Chondrocyte (in vitro differentiated cells): ENCODE measurements at places on chromosomes 2 and 18. TPM values are rescaled to one million over a fixed set of nuclear protein-coding genes. Genes with fewer than 3 reads are reported as not detected.

The COL3A1 gene
- 7,827 to 10,007 TPM (median 8,099 TPM) in 3 replicates for total RNA-seq

The ITGB6 gene
- 2.0 to 2.3 TPM (median 2.2 TPM) in 3 replicates for total RNA-seq

GRCh38 chr2:62176801-62177200, 19.1 kb upstream of the B3GNT2 start:
- H3K4me3 ChIP-seq, result no peak overlapping the region
- no peak for DNase-seq
- H3K27me3 ChIP-seq, result no peaks in the 10 kb centered on the region
- H3K4me1 ChIP-seq, result peaks cover 5% of the 10 kb centered on the region
- H3K36me3 ChIP-seq, result no peaks in the 10 kb centered on the region

DNA sequence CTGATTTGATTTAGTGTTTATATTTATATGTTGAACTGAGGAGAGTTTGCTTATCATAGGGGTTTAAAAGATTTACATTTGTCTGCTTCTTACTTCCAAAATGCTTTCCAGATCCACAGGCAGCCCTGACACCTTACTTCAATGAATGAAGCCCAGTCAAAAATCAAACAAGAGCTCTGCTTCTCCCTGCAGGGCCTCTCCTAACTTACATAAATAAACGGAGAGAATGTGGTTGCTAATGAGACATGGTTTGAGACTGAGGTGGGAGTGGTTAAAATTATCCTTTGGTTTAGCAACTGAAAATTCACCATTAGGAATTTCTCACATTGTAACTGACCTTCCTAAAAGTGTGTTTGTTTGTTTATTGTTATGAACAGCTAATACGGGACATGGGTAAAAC, 612.3 kb upstream of the FANCL start:
- no peak for DNase-seq
- no peak overlapping the region for H3K27ac ChIP-seq
- H3K27me3 ChIP-seq, result peaks cover 12% of the 10 kb centered on the region
- H3K4me3 ChIP-seq, result no peak overlapping the region
- H3K4me1 ChIP-seq, result peaks cover 4% of the 10 kb centered on the region

DNA sequence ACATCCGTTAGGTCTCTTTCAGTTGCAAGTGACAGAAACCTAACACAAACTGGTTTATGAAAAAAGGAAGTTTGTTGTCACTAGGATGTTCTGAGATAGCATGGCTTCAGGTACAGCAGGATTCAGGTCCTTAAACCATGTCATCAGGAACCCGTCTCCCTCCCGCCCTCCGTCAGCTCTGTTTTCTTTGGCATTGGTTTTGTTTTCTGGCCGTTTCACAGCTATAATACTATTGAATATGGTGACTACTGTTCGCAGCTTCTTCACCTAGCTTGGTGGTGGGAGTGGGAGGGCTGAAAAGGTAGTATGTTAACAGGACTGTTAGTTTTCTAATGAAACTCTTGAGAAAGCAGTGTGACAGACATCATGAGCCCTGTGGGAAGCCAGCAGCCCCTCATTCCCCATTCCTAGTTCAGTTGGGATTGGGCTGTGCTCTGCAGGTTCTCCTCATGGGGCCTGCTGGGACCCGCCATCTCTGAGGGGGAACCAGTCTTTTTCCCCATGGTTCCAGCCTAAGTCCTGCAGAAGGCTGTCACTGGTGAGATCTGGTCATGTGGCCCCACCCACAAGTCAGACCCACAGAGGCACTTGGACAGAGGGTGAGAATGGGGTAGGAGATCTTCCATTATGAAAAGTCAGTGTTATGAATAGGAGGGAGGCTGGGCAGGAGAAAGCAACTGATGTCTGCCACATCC, 12.1 kb downstream of the PTMA start:
- no peak overlapping the region for H3K27ac ChIP-seq
- no peaks in the 10 kb centered on the region for H3K27me3 ChIP-seq
- H3K36me3 ChIP-seq, result no peaks in the 10 kb centered on the region
- peak; percentile 20 for DNase-seq

GRCh38 chr2:237987268-237987667, 20.5 kb downstream of the UBE2F start:
- H3K4me3 ChIP-seq, result no peak overlapping the region
- H3K27ac ChIP-seq, result peak overlapping the region; percentile 34

DNA sequence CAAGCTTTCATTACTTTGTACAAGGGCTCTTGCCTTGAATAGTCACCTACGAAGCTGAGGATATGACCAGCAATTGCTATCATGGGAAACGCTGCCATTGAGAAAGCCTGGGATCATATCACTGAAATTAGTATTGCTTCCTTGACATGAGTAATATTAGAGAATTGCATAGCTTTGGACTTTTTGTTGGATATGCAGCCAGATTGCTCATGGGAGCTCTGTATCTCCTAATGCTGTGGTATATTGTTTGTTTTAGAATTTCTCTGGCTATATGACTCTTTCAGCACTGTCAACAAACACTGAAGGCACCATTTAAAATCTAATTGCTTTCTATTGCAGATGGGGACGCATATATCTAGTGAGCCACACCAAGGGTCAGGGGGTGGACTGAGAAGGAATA, 80.0 kb upstream of the WDSUB1 start:
- no peak for DNase-seq
- H3K4me3 ChIP-seq, result no peak overlapping the region
- no peaks in the 10 kb centered on the region for H3K4me1 ChIP-seq
- no peaks in the 10 kb centered on the region for H3K27me3 ChIP-seq
- peaks cover 18% of the 10 kb centered on the region for H3K36me3 ChIP-seq

DNA sequence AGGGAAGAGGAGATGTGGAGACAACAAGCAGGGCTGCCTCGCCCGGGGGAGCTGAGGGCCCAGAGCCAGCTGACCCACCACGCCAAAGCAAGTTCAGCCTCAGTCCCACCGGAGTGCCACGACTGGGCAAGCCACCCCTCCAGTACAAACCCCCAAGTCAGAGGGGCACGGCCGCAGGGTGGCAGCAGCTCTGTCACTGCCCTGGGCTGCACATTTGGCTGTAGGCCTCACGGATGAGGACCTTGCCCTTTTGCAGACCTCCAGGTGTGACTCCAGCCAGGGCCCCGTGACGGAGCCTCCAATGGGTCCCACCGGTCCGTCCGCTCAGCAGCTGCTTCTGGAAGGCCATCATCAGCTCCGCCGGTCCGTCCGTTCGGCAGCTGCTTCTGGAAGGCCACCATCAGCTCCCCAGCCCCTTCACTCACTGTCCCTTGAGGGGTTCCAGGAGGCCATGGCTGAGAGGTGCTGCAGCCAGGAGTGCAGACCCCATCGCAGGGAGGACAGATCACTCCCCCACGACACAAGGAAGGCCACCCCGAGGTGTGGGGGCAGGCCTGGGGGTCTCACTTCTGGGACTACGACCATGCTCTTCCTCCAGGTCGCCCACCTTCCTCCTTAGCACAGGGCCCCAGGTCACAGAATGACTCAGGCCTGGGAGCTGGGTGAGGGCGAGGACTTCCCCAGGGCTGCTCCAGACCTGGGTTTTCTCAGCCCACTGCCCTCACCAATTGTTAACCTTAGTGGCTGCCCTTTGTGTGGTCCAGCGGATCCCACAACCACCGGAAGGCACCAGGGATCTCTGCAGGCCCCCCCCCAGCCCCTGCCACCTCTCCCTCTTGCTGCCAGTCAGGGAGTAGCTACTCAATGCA, 24.6 kb upstream of the STK25 start:
- no peak for DNase-seq
- H3K4me1 ChIP-seq, result no peaks in the 10 kb centered on the region
- no peaks in the 10 kb centered on the region for H3K36me3 ChIP-seq
- H3K27ac ChIP-seq, result no peak overlapping the region

GRCh38 chr2:158529379-158530259, 72.9 kb downstream of the PKP4 start:
- no peak for DNase-seq
- peak overlapping the region; percentile 2 for H3K27ac ChIP-seq
- no peak overlapping the region for H3K4me3 ChIP-seq
- no peaks in the 10 kb centered on the region for H3K36me3 ChIP-seq
- H3K27me3 ChIP-seq, result no peaks in the 10 kb centered on the region

- peaks cover 83% of the 10 kb centered on the region for H3K4me1 ChIP-seq
- no peaks in the 10 kb centered on the region for H3K27me3 ChIP-seq
- H3K27ac ChIP-seq, result peak overlapping the region; percentile 38
- peaks cover 7% of the 10 kb centered on the region for H3K36me3 ChIP-seq
Observed at GRCh38 chr2:106869512-106870275, 16.3 kb downstream of the ST6GAL2 start.

The DSG1 gene
- total RNA-seq, result not detected in 3 replicates

GRCh38 chr2:100176925-100177324, 34.5 kb upstream of the AFF3 start:
- H3K36me3 ChIP-seq, result no peaks in the 10 kb centered on the region
- H3K4me1 ChIP-seq, result peaks cover 3% of the 10 kb centered on the region
- H3K4me3 ChIP-seq, result no peak overlapping the region
- no peaks in the 10 kb centered on the region for H3K27me3 ChIP-seq
- H3K27ac ChIP-seq, result no peak overlapping the region

GRCh38 chr18:3916082-3916481, 466.1 kb downstream of the TGIF1 start:
- H3K27ac ChIP-seq, result no peak overlapping the region
- H3K4me3 ChIP-seq, result no peak overlapping the region
- H3K4me1 ChIP-seq, result peaks cover 18% of the 10 kb centered on the region
- H3K36me3 ChIP-seq, result no peaks in the 10 kb centered on the region

The RGPD6 gene
- total RNA-seq, result 9.3 to 30.0 TPM (median 14.1 TPM) in 3 replicates

DNA sequence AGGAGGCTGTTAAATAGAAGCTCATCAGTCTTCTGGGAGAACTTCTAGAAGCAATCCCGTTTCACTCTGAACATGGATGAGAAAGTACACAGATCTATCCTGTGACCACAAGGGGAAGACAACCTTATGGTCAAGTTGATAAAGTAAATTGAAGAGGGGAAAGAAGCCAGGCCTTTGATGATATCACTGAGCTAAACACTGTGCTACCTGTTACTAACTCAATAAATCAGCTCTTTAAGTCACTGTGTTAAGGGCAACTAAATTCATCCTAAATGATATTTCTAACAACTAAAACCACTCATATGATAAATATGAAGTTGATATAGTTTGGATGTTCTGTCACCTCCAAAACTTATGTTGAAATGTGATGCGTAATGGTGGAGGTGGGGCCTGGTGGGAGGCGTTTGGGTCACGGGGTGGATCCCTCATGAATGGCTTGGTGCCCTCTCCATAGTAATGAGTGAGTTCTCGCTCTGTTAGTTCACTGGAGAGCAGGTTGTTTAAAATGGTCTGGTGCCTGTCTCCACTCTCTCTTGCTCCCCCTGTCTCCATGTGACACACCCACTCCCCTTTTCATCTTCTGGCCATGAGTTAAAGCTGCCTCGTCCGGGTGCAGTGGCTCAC, 23.6 kb downstream of the OLA1 start:
- H3K27ac ChIP-seq, result no peak overlapping the region
- no peak overlapping the region for H3K4me3 ChIP-seq
- H3K36me3 ChIP-seq, result peaks cover 15% of the 10 kb centered on the region
- no peaks in the 10 kb centered on the region for H3K27me3 ChIP-seq

The DTYMK gene
- total RNA-seq, result 22.7 to 32.7 TPM (median 23.1 TPM) in 3 replicates

The KDSR gene
- total RNA-seq, result 64.2 to 73.9 TPM (median 69.8 TPM) in 3 replicates

The ELOA2 gene
- not detected in 3 replicates for total RNA-seq

The CD207 gene
- not detected in 3 replicates for total RNA-seq

The MEP1B gene
- not detected in 3 replicates for total RNA-seq

- H3K27ac ChIP-seq, result no peak overlapping the region
- H3K36me3 ChIP-seq, result no peaks in the 10 kb centered on the region
- no peaks in the 10 kb centered on the region for H3K4me1 ChIP-seq
Observed at GRCh38 chr2:47945046-47945781, 38.9 kb upstream of the FBXO11 start.

GRCh38 chr2:95323347-95324155, 26.4 kb downstream of the KCNIP3 start:
- H3K27ac ChIP-seq, result no peak overlapping the region
- no peaks in the 10 kb centered on the region for H3K36me3 ChIP-seq
- H3K27me3 ChIP-seq, result peaks cover 5% of the 10 kb centered on the region
- H3K4me1 ChIP-seq, result no peaks in the 10 kb centered on the region
- H3K4me3 ChIP-seq, result no peak overlapping the region

The SLC23A3 gene
- total RNA-seq, result 2.0 to 2.7 TPM (median 2.4 TPM) in 3 replicates

The C2orf15 gene
- 0.17 to 0.26 TPM in 2 of 3 replicates, not detected in the other for total RNA-seq

- H3K4me1 ChIP-seq, result peaks cover 12% of the 10 kb centered on the region
- no peak for DNase-seq
- no peak overlapping the region for H3K27ac ChIP-seq
- no peaks in the 10 kb centered on the region for H3K27me3 ChIP-seq
Observed at GRCh38 chr2:224042191-224042696, 3.2 kb upstream of the SERPINE2 start.

DNA sequence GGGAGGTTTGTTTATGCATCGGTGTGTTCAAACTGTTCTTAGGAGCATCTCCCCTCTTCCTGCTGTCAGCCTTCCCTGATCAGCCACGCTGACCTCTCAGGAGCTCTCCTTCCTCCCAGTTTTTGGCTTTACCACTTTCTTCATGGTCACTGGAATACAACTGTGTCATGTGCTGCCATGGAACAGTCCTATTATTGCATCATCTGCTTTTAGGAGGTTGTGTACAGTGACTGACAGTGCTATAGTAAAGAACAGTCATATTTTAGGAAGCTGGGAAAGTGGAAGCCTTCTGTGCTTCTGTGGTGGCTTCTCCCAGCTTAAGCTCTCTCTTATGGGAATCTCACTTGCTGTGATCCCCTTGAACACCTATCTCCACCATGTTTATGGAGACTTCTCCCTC, 165.5 kb downstream of the TPGS2 start:
- no peak for DNase-seq
- H3K4me3 ChIP-seq, result no peak overlapping the region
- H3K27ac ChIP-seq, result no peak overlapping the region
- no peaks in the 10 kb centered on the region for H3K36me3 ChIP-seq
- H3K27me3 ChIP-seq, result no peaks in the 10 kb centered on the region

DNA sequence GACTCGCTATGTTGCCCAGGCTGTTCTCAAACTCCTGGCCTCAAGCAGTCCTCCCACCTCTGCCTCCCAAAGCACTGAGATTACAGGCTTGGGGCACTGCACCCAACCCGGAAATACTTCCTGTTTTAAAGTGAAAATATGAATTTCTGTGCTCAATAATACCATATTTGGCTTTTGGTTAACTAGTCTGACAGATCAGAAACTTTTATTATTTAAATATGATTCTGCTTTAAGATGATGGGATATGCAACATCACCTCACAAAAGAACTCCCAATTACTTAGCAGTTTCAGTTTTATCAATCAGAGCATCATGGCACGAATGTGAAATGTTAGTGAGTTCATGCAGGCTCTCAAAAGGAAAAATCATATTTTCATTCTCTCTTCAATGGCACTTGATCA, 120.6 kb downstream of the PTRHD1 start:
- H3K27me3 ChIP-seq, result no peaks in the 10 kb centered on the region
- no peak for DNase-seq
- peaks cover 5% of the 10 kb centered on the region for H3K4me1 ChIP-seq
- no peak overlapping the region for H3K4me3 ChIP-seq
- H3K27ac ChIP-seq, result no peak overlapping the region

- no peaks in the 10 kb centered on the region for H3K4me1 ChIP-seq
- H3K27me3 ChIP-seq, result no peaks in the 10 kb centered on the region
- H3K4me3 ChIP-seq, result no peak overlapping the region
- no peaks in the 10 kb centered on the region for H3K36me3 ChIP-seq
Observed at GRCh38 chr2:44602446-44602845, 240.7 kb downstream of the CAMKMT start.

DNA sequence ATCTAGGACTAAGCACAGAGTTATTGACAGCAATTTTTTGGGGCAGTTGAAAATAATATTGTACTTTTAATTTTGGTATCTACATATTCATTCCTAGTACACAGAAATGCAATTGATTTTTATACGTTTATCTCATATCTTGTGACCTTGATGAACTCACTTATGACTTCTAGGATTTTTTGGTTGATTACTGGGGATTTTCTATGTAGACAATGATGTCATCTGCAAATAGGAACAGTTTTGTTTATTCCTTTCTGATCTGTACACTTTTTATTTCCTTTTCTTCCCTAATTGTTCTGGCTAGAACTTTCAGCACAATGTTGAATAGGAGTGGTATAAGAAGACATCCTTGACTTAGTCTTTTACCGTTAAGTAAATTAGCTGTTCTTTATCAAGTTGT, 143.5 kb upstream of the PGAP1 start:
- no peak overlapping the region for H3K27ac ChIP-seq
- peaks cover 7% of the 10 kb centered on the region for H3K36me3 ChIP-seq
- DNase-seq, result no peak
